ENCODE measurements at places on chromosomes 2 and 18.
A peak's percentile ranks its signal among the peaks of the same experiment; 100 is the strongest.

- peak; percentile 74 for DNase-seq
Measured at GRCh38 chr18:3015204-3015592, 2.3 kb upstream of the LPIN2 start.

DNA sequence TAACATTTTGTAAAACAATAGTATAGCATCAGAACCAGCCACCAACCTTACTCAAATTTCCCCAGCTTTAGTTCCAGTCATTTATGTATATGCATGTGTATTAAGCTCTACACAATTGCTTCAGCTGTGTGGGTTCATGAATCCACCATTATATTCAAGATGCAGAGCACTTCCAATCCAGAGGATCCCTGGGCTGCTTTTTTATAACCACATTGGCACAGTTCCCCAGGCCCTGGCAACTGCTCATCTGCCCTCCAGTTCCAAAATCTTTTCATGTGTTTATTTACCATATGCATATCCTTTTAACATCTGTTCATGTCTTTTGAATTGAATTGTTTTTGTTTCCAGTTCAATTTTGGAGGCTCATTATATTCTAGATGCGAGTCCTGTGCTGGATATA lies 482.9 kb upstream of the HS6ST1 start:
- DNase-seq, result no peak

DNA sequence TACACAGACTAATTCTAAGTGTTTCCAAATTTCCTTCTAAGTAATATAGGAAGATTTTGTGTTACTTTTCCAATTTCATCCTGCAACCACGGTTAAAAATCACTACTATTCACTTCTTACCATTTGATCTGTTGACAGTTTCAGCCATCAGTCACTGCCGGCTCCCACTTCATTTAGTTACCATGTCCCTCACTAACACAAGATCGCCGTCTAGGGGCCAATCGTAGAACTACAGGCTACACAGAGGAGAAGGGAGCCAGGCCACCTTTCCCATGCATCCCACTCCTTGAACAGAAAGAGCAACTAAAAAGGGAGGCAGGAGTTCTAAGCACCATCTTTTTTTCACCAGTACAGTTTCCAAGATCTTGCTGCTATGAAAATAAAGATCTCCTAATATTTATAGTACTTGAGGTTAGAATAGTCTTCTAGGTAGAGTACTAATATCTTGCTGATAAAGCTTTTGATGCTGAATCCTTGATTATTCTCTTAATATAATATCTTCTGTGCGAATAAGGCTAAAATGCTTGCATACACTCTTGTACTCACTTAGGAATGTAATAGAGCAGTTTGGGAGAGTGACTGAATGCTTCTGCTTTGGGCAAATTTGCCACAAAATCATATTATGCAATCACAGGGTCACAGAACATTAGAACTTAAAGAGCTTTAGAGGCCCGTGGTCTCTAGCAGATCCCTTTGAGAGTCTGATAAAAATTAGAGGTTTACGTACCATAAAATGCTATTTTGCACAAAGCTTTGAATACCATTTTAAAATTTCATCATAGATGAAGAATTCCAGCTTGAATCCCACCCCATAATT lies 39.5 kb upstream of the CYP1B1 start:
- peak; percentile 88 for DNase-seq

- no peak for DNase-seq
Measured at GRCh38 chr2:96523659-96524481, 12.7 kb upstream of the ARID5A start.

DNA sequence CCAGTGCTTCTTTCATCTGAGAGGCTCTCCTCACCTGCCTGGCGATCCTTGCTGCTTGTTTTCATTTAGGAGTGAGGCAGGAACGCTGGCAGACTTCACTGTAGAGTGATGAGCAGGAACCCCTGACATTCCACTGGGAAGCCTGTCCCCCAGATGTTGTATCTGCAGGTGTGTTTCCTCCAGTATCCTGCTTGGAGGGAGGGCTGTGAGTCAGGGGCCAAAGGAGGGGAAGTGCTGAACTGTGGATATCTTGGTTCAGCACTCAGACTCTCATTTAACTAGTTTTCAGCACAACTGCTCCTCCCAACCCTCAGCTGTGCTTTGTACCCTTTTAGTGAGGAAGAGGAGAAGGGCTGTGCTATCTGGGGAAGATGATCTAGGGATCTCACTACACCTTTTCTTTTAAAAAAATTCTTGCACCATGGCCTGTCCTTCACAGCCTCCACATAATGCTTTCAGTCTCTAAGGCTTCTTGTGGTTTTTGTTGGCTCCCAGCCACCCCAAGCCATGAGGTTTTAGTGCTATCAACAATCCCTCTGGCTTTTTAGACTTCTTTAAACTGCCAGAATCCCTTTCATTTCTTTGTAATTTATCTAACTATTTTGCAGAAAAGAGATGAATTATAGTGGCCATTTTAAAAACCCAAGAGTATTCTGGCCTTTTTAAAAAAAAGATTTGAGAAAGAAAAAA lies 11.2 kb downstream of the ANKAR start:
- DNase-seq, result no peak

DNA sequence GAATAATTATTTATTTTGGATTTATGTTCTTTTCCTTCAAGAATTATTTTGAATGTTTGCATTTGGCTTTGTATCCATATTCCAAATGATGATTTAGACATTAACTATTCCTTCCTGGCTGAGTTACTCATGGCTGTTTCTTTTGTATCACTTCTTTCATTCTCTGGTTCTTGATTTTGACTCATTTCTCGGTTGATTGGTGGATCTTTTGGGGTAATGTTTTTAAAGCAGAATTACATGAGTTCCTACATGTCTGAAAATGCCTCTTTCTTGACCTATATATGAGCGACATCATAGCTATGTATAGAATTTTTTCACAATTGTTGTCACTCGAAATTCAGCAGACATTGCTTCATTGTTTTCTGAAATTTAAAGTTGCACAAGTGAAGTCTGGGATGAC lies 39.5 kb downstream of the CYP26B1 start:
- DNase-seq, result no peak

DNA sequence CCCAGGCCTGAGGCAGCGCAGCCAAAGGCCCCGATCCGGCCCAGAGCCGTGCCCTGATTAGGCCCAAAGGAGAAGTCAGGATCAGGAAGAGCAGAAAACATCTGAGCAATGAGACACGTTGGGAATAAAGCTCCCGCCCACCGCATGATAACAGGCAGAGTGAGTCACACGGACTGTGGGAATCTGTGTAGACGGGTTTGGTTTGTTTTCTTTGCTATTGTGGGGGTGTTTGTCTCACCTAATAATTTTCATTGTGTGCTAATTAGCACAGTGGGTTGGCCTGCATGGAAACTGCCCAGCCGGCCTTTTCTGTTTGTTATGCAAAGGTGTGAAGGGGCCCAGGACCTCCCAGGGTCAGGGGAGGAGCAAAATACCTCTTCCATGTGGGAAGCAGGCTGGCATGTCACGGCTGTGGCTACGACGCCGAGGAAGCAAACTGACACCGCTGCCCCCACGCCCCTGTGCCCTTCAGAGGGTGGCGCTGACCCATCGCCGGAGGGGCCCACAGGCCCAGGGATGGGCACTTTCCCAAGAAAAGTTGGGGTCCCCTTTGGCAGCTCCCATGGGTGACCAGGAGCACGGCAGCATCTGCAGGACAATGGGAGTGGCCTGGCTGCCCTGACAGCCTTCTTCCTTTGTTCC lies 68.4 kb upstream of the CTDP1 start:
- DNase-seq, result peak; percentile 44

- no peak for DNase-seq
Measured at GRCh38 chr18:8548186-8548585, 61.1 kb upstream of the RAB12 start.

- no peak for DNase-seq
Measured at GRCh38 chr2:72511906-72512305, 313.9 kb downstream of the EXOC6B start.

- peak; percentile 60 for DNase-seq
Measured at GRCh38 chr2:162301151-162301804, 17.2 kb downstream of the IFIH1 start.

- no peak for DNase-seq
Measured at GRCh38 chr18:30618567-30618966, 424.0 kb downstream of the DSC3 start.

- peak; percentile 61 for DNase-seq
Measured at GRCh38 chr2:110865188-110865587, 132.8 kb downstream of the ACOXL start.

- peak; percentile 65 for DNase-seq
Measured at GRCh38 chr2:37080266-37080665, 3.9 kb downstream of the HEATR5B start.

- DNase-seq, result no peak
Measured at GRCh38 chr2:232800166-232800565, 23.8 kb upstream of the KCNJ13 start.

DNA sequence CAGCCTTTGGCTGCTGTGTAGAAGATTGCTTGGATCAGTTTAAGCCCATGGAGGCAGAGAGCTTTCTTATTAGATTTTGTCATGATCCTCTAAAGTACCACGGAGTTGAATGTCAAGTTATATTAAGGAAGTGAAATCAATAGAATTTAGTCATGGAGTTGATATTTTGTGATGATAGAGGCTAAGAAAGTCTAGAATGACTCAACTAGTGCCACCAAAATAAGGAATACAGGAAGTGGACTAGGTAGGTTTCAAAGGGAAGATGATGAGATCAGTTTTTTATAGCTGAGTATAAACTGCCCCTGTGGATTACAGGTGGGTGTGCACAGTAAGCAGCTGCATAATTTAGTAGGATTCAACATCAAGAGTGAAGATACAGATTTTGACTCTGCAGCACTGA lies 25.2 kb downstream of the FBXO36 start:
- DNase-seq, result peak; percentile 46

DNA sequence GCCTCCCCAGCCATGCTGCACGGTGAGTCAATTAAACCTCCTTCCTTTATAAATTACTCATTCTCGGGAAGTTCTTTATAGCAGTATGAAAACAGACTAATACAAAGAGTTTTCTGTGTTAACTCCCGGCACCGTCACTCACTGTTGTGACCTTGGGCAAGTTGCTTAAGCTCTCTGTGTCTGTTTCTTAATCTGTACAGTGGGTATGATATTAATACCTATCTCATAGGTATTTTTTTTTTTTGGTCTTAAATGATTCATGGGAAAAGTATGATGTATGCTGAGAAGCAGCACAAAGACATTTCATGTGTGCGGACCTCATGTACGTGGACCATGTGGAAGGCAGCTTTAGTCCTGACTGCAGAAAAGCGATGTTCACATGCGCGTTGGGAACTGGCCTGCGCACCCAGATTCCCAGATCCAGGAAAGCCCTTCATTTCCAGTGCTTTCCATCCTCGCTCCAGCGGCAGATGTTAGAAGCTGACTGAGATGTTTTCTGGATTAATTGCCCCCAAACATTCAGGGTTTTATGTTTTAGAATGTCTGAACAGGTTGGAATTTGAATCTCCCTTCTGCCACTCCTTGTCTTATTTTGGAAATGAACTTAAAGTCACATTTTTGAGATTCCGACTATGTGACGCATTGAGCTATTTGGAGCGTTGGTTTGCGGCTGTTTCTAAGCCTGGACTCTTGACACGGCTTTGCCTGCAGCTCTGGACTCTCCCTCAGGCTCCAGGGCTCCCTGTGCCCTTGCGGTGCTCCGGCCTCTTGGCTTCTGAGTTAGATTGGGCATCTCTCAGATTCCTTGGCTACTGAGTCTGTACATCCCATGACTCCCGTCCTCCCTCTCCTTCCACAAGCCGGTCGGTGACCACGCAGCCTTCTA lies 61.4 kb downstream of the SLC4A3 start:
- no peak for DNase-seq

Measured in inflammatory macrophage treated with lipopolysaccharide for 4 hours (primary cell).